IPS-NIHi11 (cell line): ENCODE measurements at places on chromosomes 11 and 22.

DNA sequence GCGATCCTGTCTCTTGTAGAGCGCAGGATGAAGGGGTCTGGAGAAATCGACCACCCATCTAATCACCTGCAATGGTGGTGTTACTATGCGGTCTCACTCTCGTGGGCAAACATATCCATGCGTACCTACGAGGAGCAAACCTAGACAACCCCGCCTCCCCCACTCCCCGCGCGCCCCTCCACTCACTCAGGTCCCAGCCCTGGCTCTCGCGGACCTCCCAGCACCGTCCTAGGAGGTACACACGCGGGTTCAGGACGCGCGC lies 887 bp downstream of the TRPC6 start:
- no peak for DNase-seq

DNA sequence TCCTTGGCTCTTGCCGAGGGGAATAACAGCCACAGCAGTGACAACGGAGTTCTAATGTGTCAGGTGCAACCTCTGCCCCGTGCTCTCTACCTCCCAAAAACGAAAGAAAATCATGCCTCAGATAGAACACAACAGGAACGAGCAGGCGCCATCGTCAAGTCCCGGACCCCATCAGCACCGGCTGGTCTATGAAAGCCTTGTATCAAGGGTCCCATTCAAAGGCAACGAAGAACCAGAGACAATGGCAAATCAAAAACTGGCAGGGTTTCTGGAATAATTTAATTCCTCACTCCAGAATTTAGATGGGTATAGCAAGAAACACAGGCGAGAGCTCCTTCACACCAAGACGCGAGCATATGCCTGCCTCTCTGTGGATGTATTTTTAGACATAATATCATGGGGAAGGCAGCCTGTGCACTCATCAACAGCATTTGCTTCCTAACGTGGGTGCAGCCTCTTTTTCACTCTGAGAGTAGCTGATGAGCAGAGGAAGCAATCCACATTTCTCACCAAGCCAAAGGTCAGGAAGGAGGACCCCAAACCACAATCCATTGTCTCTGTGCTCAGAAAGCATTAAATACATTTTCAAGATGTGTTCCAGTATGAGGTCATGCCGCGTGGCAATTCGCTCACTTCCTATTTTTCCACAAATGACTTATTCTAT lies 193.4 kb upstream of the BLID start:
- DNase-seq, result no peak

DNA sequence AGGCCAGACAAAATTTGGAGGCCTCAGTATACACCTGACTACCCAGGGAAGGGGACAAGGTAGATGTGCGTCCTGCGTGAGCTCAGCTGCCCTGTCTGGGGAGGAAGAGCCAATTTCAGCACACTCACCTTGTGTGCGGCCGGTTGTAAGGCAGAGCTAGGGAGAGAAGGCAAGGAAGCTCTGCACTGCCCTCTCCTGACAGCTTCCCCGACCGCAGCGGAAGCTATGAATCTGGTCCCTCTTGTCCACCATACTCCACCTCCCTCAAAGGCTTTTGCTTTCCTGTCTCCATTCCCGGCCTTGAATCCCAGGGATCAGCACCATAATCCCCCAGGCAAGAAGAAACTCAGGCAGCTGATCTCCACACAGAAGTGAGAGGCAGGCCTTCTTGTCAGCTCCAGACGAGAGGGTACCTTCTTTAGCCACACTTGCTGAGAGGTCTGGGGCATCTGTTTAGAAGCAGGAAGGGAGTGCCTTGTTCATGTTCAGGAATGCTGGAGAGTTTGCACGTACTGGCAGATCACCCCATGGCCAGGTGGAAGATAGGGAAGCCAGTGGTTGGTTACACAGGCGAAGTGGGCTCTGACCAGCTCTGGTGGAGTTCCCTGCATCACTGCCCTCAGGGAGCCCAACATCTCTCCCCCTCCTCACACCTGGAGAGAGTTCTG lies 62.5 kb downstream of the FEZ1 start:
- peak; percentile 77 for DNase-seq

- no peak for DNase-seq
Measured at GRCh38 chr11:117166491-117166890, 12.1 kb upstream of the SIDT2 start.

DNA sequence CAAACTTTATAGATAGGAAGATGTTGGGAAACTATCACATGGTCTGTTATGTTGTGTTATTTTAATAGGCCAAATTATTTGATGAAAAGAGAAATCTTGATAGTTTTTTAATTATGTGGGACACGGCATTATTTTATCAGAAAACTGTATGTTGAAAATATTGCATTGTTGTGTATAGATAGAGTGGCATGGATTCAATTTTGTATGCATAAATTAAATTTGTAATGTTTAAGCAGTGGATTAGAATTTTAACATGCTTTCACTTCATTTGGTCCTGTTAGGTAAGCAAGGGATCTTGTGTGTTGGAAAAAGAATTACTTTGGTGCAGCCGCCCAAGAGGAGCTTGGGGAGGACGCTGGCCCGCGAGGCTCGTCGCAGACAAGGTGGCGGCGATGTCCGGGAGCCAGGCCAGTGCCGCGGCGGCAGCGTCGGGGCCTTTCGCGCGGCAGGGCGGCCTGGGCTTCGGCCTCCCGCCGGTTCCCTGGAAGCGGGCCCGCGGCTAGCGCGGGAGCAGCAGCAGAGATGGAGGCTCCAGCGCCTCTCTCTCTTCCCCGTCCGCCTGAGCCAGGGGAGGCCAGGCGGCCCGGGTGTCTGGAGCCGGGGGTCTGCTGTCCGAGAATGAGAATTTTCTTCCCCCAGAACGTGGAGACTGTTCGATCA lies 82.7 kb downstream of the GGT1 start:
- peak; percentile 21 for DNase-seq

DNA sequence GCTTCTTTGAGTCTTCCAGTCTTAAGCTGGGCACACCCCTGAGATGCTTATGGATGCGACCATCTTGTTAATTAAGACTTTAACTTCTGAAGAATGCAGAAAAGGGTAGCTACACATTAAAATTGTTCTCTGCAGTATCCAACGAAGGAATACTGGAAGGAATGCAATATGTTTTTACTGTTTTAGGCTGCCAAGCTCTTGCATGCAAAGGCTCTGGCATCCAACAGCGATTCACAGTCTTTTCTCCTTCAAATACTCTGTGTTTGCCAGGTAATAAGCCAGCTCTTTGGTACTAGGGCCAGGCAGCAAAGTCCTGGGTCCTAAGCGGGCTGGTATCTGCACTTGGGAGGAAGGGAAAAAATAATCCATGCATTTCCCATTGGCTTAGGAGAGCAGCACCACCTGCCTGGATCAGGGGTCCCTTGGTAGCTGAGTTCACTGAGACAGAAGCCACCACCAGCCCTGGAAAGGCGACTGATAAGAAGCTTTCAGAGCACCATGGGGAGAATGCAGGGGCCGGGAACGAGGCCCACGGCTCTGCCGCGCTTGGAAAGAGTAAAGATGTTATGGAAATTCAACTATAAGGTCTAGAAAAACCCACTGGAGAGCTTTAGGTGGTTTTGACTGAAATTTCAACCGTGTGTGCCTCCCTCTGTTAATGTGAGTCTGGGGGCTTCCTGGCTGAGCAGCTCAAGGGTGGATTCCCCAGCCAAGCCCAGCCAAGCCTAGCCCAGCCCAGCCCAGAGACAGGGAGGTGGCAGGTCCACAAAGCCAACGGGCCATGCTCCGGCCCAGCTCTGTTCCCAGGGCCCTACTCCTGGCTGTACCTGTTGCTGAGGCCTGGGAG lies 67.0 kb upstream of the CCND1 start:
- no peak for DNase-seq

GRCh38 chr11:61158691-61159381 lies 2.4 kb downstream of the VPS37C start:
- no peak for DNase-seq

- no peak for DNase-seq
Measured at GRCh38 chr11:2210366-2211112, 38.9 kb upstream of the TH start.

DNA sequence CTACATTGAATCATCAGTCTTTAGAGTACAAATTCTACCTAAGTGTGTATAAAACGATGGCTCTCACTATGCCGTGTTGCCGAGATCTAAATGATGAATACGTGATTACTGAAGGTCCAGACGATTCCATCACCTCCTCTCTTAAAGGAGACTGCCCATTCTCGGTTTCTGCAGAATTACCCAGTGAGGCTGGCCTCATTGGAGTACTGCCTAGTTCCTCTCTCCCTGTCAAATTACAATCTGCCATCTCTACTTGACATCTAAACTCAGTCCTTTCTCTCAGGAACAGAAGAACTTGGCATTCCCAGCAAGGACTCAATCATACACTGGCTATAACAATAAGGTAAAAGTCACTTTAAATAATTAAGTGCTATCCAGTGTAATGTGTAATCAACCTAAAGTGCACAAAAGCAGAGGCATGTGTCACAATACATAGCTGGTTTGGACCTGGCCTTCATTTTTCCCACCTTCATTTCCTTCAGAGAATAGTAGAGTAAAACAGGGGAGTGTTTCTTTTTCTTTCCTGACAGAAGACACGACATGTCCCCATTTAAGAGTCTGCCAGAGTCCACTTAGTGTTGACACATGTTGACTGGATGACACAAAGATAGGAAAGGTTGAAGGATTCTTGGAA lies 634.1 kb downstream of the LRRC4C start:
- no peak for DNase-seq

- DNase-seq, result no peak
Measured at GRCh38 chr11:2294926-2295290, 6.8 kb downstream of the C11orf21 start.

DNA sequence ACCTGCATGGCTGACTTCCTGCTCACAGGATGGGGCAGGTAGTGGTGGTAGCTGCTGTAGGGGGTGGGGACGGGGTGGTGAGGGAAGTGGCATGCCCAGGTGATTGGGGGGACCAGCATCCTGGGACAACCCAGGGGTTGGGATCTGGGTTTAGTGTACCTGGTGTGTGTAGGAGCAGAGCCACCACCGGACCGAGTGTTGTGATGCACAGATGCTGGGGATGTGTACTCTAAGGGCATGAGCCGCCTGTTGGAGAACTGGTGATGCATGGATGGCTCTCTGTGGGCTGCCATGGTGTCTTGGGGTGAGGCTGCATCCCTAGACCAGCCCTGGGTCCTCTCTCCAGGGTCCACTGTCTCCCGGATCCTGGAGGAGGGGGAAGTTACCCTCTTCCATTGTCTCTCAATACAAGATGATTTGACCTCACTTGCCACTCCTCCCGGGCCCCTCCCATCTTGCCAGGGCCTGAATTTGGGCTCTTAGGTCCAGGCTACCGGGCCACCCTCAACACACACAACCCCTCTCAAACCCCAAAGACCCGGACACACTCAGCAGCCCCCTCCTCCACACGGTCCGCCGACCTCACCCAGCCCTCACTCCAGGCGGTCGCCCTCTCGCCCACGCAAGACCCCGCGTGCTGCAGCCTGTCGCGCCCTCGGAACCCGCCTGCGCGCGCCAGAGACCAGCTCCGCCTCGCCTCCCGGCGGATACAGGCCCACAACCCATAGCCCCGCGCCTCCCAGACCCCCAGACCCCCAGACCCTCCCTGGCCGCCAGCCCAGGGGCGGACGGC lies 619 bp downstream of the LRRC75B start:
- DNase-seq, result peak; percentile 69

DNA sequence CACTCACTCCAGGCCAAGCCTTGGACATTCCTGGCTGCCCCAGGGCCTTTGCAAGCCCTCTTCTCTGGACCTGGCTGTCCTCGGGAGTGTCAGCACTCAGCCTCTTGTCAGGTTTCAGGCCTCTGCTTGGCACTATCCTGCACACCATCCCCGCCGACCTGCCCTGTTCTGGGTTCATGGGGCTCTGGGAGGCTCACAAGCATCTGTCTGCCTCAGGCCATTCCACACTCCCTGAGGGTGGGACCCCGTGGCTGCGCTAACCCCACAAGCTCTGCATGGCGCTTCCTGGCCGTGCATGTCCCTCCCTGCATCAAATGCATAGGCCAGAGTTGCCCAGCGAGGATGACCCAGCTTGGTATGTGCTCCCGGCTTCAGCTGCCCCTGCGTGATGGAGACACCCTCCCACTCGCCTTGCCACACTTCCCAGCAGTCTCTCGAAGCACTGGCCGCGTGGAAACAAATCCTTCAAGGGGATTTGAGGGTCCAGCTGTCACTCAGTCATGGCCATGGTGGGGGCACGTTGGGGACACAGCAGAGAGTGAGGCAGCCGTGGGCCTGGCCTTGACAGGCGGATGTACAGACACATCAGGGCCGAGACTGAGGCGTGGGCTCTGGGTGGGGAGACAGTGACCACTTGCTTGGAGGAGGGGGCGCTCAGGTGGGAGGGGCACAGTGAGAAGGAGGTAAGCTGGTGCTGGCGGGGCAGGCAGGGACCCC lies 87.3 kb downstream of the KCNQ1 start:
- DNase-seq, result no peak

DNA sequence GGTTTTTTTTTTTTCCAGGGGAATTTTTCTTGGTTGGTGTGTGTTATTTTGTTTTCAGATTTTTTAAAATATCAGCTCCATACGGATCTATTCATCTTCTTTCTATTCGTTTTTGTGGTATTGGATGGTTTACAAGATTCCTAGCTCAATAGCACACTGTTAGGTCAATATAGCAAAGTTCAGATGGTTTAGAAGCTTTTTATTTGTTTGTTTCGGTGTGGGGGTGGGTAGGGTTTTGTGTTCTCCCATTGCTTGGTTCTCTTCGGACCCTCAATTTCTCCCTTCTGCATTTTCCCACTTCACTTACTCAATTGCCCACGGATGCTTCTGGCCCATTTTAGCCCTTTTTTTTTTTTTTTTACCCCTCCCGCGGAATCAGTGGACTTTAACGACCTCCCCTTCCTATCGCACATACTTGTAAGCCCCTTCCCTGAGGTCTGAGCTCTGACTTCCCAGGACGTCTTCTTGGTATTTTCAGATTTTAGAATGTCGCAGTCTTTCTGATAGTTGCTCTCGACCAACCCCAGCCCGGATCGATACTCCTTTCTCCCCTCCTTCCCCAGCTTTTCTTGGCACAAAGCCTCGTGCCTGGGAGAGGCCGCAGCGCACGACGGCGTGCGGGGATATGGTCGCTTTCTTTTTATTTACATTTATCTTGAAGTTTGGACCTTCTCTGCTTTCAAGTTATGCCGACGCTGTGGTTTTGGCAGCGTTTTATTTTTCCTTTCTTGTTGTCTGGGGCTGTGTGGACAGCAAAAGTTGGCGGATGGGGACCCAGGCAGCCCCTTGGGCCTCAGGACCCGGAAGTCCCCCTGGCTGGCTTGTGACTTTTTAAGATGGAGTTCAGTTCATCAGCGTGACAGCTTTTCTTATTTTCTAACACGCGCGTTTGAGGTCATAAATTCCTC lies 4.4 kb upstream of the SPDYC start:
- DNase-seq, result no peak

DNA sequence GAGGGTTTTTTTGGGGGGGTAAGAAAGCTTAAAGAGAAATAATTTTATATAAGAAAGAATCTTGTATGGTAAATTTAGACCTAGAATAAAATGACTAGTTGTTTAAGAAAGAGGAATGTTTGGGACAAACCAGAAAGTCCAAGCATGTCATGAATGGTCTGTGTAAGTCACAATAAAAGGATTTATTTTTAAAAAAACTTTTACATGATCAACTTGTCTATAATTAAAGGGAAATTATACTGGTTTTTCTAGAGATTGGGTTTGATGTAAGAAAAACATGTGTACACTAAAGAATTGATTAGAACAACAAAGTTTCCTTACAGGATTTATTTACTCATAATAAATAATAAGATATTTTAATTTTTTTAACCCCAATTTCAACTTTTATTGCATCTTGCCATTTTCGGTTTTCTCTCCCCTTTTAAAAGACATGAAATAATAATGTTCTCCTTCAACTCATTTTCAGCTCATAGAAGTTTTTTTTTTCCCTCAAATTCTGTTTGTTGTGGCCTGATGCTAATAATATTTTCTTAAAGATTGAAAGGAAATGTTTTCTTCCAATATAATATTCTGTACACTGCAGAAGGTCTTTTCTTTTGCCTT lies 35.4 kb upstream of the INCENP start:
- DNase-seq, result no peak
